Occipital lobe (tissue), 3 donors: ENCODE measurements at places on chromosomes 6 and 20.

DNA sequence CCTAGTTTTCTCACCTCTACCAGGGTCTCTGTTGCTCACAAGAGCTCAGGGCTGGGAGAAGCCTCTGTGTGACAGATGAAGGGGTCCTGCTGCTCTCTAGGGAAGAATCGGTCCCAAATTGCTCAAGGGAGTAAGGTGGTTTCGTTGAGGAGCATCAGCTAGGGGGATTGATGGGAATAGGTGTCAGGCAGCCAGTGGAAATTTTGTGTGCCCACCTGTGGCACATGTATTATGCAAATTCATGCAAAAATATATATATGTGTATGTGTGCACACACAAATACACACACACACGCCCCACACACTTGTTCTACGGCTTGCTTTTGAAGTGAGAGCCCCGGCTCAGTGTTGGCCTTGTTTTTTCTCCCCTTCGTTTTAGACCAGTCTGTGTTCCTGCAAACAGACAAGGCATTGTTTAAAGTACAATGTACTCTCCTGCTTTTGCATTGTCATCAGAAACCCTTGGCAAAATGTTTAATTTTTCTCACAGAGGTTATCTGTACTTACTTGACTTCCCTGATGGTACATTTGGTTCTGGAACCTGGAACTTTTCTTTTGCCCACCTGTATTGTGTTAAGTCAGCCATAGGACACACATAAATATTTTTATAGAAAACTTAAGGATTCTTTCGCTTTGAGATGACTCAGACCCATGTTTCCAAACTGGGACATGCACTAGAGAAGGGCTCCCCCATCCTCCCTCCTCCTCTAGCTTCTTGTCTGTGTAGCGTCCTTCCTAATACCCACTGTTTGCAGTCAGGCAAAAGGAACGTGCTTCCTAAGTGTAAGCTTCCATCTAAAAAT, 26.7 kb downstream of the FOXO3 start:
- DNase-seq = no peak

DNA sequence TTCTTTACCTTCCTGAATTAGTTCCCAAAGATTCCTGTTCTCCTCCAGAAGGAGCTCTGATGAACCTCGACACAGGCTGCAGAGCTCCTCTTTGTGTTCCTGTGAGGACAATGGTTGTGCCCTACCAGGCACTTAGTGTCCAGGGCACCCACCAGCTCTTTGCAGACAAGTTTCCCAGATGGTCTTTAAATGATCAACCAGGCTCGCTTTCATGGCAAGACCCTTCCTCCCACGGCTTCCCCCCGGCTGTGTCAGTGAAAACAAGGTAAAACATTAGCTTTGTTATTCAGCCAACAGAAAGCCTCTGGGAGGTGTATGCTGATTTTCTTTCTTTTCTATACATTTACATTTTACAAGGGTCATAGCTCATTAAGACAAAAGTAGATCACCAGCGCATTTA, 32.3 kb upstream of the CNKSR3 start:
- no peak for DNase-seq

DNA sequence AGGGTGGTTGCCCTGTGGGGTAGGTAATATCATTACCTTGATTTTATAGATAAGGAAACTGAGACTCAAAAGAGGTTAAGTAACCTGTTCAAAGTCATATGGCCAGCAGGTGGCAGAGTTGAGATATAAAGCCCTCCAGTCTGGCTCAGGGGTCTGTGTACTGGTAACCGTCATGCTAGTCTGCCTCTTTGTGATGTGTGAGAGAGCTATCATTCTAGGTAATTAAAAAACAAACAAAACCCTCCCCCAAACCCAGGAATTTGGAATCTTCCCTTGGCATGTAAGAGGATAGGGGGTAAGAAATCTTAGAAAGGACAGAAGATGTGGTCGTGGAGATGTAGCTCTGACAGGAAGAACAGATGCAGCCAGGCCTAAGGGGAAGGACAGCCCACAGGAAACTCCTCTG, 206.0 kb downstream of the CDC5L start:
- DNase-seq = no peak

DNA sequence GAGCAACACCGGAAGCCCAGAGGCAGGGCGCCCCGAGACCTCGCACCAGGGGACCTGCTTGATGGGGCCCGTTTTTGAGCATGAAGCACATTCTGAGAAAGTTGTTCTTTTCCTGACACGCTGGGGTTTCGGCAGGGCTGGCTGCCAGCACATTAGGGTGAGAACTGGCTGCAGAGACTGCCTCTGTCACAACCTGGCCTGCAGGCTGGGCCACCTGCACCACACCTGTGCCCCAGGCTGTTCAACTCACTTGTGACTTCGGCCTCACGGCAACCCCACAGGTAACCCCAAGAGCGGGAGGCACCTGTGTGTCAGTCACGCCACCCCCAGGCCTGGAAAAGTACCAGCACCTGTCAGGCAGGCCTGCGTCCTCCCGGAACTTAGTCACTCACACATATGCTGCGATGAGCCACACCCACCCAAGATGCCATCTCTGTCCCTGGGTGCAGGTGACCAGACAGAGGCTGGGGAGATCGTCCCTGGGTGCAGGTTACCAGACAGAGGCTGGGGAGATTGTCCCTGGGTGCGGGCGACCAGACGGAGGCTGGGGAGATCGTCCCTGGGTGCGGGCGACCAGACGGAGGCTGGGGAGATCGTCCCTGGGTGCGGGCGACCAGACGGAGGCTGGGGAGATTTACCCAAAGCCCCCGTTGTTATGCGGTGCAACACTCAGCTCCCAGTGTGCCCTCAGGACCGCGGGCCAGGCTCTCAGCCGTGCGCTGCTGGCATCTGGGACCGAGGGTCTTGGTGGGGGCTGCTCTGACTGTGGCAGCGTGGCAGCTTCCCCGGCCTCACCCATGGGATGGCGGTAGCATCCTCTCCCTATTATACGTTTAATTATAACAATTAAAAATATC, 82.5 kb upstream of the BHLHE23 start:
- no peak for DNase-seq

- DNase-seq = no peak
These were observed 129.5 kb downstream of the NFATC2 start for GRCh38 chr20:51412951-51413481.

DNA sequence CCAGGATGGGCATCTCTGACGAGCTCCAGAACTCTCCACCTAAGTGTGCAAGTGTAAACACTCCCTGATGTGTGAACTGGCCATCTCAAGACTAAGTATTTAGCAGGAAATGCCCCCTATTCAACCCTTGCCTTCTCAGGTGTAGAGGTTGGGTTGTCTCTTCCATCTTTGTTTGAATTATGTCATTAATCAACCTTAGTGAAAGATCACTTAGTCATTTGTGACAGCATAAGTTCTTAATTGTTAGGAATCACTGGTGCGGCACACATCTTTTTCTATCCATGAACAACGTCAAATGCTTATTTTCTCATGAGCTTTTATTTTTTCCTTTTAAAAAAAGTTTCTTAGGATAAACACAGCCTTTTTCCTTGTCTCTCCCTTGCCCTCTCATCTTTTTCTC, 151.6 kb downstream of the ESR1 start:
- no peak for DNase-seq

DNA sequence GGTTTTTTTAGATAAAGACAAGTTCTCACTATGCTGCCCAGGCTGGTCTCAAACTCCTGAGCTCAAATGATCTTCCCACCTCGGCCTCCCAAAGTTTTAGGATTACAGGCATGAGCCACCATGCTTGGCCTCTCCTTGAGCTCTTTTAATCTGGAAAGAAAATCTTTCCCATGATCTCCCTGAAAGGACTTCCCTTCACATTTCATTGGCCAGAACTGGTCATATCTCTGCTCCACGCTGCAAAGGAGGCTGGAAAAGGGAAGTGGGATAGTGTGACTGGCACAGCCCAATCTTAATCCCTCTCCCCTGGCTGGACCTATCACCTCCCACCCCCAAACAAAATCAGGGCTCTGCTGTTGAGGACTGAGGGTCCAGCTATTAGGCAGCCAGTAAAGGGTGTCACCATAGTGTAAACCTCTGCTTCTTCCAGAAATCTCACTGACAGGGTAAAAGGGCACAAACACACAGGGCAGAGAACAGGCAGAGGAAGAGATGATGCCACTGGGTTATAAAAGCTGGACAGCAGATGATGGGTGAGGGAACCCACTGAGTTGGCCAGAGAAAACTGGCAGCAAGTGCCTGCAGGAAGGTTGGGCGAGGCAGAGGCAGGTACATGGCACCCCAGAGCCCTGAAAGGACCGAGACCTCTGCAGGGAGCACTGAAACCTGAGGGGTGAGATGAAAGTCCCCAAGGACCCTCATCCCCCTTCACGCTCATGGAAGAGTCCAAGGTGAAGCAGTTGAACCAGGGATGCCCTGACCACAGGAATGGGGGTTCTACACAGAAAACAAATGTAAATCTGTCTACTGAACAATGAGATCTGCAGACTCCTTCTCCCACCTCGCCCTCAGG, 83.1 kb upstream of the PTPN1 start:
- no peak for DNase-seq

GRCh38 chr6:48714250-48714649, 603.3 kb upstream of the PTCHD4 start:
- no peak for DNase-seq

DNA sequence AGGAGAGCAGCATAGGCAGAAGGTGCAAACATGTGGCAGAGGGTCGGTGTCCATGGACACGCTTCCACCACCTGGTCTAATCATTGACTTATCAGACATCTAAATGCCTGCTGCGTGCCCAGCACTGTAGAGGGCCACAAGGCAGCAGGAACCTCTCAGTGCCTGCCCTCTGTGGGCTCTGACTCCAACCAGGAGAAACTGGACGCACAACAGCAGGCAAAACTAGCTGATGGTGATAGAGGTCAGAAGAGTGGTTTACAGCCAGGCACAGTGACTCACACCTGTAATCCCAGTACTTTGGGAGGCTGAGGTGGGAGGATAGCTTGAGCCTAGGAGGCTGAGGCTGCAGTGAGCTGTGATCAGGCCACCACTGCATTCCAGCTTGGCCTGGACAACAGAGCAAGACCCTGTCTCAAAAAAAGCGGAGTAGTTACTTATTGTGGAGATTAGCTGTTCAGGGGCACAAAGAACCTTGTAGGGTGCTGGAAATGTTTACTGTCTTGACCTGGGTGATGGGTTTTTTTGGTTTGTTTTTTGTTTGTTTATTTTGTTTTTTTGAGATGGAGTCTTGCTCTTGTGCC, 46.5 kb downstream of the PPARD start:
- no peak for DNase-seq

DNA sequence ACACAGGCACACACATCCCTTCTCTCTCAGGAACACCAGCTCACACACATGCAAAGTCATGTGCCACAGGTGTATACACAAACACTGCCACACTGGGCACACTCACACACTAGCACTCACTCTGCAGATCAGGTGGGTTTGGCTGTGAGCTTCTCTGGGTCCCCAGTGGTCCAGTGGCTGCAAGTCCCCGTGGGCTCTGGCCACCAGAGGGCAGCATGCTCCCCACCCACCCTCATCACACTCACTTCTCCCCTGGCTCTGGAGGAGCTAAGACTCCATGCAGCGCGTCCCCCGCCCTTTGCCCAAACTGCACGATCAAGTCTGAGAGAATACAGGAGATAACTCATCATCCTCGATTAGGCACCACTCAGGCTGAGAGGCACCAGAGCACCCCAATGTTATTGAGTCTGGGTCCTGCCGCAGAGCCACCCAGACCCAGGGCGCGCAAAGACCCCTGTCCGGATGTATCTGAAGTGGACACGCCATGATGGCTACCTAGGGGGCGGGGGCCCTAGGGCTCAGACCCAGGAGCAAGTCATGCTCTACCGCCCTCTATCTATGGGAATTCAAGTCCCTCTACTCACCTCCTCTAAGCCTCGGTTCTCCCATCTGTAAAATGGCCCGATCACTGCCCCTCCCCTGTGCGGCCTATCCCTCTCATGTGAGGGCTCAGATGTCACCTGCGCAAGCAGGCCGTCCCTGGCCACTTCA, 90.5 kb downstream of the GRM4 start:
- no peak for DNase-seq

DNA sequence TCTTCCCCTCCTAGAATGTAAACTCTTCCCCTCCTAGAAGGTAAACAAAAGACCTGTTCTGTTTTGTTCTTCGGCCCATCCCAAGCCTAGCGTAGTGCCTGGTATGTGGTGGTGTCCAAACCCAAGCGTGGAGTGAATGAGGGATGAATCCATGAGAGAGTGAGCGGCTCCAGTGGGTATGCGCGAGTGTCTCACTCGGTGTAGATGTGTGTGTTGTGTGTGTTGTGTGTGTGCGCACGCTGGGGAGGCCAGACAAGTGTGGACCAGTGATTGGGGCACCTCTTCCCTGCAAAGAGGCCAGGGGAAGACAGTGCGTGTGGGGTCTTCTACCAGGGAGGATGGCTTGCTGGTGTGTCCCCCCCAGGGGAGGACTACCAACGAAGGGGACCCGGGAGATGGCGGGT, 392 bp upstream of the SLC2A10 start:
- DNase-seq = no peak

DNA sequence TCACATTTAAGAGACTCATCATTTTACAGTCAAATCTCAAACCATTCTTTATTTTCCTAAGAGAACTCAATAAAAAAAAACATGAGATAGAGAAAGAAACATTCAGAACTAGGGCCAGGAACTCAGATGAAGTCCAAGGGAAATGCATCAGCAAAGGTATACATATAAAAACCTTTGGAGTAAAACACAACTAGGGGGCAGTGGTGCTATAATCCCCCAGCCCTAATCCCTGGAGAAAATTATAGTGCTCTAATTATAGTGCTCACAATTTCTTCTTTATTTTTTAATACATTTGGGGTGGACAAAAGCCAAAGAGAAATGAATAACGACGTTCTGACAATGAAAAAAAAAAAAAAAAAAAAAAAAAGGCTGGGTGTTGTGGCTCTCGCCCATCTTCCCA, 100.6 kb upstream of the EMILIN3 start:
- DNase-seq = no peak

GRCh38 chr6:139903411-139904157, 529.1 kb upstream of the CITED2 start:
- DNase-seq = no peak

GRCh38 chr6:137728386-137729349, 138.4 kb upstream of the TNFAIP3 start:
- no peak for DNase-seq

- DNase-seq = no peak
These were observed 164.8 kb downstream of the SOBP start for GRCh38 chr6:107654764-107655163.
